ENCODE measurements at places on chromosomes 12 and 14.

DNA sequence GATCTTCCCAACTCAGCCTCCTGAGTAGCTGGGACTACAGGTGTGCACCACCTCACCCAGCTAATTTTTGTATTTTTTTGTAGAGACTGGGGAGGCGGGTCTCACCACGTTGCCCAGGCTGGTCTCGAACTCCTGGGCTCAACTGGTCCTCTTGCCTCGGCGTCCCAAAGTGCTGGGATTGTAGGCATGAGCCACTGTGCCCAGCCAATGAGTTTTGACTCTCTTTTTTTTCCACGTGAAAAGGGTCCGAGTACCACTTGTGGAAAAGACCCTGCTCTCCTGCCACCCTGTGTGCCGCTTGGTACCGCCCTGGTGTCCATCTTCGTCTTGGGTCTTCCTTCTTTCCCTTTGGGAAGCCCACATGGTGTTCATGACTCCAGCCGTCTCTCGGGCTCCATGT, 17.6 kb downstream of the TEDC1 start:
- no peak for DNase-seq

DNA sequence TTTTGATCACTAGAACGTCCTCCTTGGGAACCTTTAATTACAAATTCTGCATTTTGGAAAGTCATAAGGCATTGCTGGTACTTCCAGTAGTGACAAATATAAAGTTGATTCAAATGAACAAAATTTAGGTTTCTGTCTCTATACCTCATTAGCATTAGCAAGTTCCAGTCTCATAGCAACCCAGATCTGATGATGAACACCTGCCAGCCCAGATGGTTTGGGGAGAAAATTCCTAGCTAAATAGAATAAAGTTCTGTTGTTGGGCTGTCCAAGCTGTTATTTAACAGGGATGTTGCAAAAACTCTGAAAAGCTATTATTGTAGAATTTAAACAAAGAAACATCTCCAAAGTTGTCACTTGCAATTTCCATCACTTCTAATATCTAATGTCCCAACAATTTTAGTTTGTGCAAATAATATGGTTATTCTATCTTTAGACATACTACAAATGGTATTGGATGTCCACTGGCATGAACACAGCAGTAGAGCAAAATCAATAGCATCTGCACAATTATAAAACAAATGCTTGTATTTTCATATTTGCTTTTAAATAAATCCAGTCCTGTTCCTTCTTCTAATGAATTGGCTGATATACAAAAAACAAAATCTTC, 299.4 kb downstream of the SLC16A7 start:
- DNase-seq = no peak

DNA sequence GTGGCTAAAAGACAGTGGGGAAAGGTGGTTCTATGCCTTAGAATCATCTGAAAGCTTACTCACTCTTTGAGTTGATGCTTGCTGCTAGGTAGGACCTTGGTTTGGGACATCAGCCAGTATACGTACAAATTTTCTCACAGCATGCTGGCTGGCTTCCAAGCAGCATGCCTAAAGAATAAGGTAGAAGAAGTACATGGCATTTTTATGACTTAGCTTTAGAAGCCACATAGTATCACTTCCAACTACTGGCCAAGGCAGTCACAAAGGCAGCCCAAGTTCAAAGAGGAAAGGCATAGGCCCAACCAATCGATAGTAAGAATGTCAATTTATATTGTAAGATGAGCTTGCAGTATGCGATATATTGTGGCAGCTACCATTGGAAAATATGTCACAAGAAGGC, 284.2 kb upstream of the CAND1 start:
- DNase-seq = no peak

- no peak for DNase-seq
Measured at GRCh38 chr14:86574051-86574777, 1044.3 kb downstream of the FLRT2 start.

GRCh38 chr12:20432290-20432689, 64.0 kb downstream of the PDE3A start:
- DNase-seq = no peak

DNA sequence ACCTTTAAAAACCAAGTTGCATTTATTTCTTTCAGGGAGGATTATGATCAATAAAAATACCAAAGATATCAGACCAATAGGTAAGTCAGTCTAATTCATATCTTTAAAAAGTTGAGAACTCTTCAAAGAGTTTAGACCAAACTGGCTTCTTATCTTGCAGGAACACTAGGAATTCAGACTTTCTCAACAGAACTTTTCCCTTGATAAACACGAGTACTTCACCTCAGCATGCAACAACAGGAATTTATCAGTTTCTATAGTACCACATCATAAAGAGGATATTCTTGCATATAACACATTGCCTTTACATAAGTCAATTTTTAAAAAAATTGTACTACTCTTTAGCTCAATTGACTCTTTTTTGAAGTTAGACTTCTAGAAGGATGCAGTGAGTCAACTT, 68.2 kb downstream of the DNAI7 start:
- no peak for DNase-seq

- DNase-seq = no peak
Measured at GRCh38 chr14:72736308-72736707, 157.6 kb downstream of the DPF3 start.

DNA sequence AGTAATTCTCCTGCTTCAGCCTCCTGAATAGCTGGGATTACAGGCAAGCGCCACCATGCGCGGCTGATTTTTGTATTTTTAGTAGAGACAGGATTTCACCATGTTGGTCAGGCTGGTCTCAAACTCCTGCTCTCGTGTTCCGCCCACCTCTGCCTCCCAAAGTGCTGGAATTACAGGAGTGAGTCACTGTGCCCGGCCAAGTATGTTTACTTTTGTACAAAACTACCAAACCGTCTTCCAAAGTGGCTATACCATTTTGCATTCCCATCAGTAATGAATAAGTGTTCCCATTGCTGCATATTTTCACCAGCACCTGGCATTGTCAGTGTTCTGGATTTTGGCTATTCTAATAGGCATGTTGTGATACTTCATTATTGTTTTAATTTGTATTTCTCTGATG, 8.4 kb upstream of the KRT6A start:
- no peak for DNase-seq

GRCh38 chr12:54371328-54372112, 7.2 kb upstream of the GPR84 start:
- no peak for DNase-seq

DNA sequence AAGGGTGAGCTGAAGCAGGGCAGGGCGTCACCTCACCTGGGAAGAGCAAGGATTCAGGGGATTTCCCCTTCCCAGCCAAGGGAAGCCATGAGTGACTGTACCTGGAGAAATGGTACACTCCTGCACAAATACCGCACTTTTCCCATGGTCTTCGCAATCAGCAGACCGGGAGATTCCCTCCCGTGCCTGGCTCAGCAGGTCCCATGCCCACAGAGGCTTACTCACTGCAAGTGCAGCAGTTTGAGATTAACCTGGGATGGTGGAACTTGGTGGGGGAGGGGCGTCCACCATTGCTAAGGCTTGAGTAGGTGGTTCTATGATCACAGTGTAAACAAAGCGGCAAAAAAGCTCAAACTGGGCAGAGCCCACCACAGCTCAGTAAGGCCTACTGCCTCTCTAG, 11.0 kb upstream of the DHRS4 start:
- no peak for DNase-seq

DNA sequence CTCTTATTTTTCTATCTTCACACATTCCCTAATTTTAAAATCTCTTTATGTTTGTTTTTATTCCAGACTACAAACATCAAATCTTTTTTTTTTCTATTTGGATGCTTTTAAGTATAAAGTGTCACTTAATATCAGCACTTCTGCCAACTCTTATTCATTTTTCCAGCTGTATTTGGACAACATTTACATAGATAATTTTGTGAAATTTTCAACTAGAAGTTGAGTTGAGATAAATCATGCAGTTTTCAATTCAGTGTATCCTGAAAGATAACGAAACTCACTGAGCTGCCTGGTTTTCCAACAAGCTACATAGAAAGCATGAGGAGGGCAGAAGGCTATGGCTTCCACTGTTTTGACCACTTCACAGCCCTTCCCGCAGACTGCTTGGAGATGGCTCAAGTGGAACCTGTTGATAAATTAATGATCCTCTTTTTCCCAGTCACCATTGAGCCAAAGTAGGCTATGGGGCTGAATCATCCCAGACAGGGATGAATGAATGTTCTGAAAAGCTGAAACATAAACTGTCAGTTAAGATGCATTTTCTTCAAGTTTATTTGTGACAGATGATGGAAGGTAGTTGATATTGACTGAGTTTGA, 213.9 kb downstream of the RAD51B start:
- no peak for DNase-seq

GRCh38 chr14:61581955-61582615, 113.2 kb upstream of the HIF1A start:
- DNase-seq = no peak

- no peak for DNase-seq
Measured at GRCh38 chr12:113392988-113393579, 10.6 kb downstream of the SDS start.

DNA sequence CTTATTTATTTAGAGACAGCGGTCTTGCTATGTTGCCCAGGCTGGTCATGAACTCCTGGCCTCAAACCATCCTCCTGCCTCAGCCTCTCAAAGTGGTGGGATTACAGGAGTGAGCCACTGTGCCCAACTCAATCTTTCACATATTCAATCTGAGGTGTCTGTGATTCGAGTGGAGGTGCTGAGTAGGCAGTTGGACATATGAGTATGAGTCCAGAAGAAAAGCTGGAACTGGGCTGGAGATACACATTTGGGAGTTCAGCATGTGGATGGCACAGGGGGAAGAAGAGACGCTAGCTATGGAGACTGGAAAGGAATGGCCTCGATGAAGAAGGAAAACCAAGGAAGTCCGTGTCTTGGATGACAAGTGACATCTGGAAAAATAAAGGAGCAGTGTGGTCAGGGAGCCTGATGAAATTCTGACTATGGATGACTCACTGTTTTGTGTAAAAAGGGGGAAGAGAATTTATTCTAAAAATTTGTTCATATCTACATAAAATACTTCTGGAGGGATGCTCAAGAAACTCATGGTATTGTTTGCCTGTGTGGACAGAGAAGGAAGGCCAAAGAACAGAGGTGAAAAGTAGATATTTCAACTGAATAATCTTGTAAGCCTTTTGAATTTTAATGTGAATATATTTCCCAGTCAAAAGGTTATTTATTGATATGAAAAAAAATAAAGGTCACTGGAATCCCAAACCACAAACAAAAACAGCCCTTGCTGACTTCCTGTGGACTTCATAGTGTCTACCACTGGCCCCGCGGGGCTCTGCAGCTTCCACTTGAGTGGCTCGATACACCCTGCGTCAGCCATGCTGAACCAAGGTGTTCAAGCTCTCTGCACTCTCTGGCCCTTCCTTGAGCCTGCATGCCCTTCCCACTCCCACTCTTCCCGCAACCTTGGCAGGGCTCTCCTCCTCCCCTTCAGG, 8.9 kb upstream of the LTA4H start:
- no peak for DNase-seq

DNA sequence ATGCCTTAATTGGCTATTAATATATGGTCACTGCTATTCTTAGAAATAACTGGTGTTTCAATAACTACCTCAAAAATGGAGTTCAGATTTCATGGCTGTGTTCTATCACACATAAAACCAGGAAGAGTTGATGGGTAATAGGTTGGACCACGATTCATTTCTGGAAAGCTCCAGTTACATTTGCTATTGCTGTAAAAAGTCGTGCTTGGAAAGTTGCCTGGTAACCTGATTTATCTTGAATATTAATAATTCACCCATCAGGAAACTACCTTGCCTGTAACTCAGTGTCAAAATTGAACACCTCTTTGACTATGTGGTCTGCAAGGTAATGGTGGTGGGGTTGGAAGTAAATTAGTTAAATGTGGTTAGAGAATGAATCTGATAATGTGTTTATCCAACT, 104.7 kb upstream of the IFNG-AS1 start:
- DNase-seq = no peak

DNA sequence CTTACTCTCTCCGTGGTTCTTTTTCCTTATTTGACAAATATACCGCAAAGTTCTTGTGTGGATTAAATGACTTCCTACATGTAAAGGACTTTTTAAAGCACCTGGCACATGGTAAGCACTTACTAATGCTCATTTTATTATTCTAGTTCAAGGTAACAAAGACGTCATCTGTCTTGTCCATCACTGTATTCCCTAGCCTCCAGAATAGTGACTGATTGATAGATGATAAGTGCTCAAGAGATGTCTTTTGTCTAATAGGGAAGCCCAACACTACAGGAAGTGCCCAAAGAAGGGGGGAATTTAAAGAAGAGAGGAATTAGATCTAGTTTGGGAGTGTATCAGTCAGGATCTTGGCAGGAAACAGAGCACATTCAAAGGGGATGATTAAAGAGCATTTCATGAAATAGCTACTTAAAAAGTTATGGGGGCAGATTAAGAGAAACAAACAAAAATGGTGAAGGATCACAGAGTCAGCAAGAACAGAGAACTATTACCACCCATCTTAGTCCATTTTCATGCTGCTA, 151.9 kb downstream of the GXYLT1 start:
- no peak for DNase-seq

GRCh38 chr12:124361074-124361970, 66.4 kb downstream of the RFLNA start:
- no peak for DNase-seq
